ENCODE measurements at places on chromosomes 11 and 22.

DNA sequence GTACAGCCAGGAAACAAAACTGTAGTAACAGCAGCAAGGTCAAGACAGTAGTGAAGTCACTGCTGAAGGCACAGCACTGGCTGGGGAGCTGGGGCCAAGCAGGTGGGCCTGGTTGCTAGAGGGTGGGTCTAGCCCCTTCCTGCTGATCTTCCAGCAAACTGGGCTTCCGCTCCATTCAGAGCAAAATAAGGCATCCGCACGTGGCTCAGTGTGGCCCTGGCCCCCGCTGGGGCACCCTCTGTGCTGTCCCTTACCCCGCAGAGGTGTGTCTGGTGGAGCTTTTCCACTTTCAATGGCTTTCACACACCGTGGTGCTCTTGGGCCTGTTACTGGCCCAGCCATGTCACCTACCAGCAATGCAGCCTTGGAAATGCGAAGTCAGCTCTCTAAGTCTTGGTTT is 162.4 kb upstream of the B3GAT1 start:
- no peak for DNase-seq

DNA sequence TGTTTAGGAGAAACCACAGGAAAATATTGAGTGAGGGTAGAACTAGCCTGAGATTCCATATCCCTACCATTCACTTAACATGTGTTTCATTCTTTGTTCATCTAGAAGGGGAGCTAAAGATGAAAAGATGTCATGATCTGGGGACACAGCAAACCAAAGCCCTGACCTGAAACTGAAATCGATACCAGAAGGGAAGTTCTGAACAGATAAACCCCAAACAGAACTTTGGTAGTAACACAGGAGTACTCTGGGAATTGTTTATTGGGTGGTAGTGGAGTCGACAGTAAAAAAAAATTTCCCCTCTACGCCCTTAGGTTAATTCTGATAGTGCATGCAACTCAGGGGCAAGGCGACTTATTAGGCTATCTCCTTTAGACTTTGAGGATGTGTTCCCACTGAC is 27.2 kb downstream of the OR2AT4 start:
- DNase-seq, result no peak

DNA sequence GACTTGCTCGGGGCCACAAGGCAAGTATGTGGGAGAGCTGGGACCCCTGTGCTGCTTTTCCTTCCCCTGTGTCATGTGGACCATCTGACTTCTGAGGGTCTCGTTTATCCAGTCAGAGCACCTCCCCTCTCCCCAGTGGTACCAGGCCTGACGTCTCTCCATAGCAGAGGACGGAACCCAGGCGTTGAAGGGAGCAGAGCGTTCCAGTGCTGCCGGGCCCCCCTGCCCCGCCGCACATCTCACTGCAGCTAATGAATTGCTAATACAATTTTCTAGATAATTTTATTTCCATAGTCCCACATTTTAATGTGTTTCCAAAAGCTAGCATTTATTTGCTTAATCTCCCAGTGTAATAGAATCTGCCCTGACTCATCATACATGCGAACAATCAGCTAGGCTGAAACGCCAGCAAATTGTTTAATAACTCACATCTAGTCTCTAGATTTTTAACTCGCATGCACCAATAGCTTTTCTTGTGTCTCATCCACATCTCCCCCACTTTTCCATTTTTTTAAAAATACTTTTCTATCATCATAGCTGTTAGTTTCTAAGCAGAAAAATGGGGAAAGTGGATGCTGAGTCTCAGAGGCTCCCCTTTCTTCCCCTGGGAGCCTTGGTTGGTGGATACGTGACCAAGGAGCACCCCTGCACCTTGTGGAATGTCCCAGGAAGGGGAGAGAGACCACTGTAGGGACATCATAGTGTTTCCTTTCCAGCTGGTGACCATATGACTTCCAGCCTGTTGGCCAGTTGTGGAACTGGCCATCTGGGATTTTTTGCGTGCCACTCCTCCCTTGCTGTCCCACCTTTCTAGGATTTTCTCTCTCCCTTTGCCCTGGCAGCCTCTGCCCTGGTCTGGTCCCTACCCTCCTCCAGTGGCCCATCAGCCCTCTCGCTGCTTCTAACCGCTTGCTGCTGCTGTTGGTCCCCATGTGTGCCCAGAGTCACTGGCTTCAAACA is 58.6 kb upstream of the NNMT start:
- DNase-seq, result no peak

GRCh38 chr11:61736310-61736709 is 16.1 kb upstream of the MYRF start:
- DNase-seq, result no peak

DNA sequence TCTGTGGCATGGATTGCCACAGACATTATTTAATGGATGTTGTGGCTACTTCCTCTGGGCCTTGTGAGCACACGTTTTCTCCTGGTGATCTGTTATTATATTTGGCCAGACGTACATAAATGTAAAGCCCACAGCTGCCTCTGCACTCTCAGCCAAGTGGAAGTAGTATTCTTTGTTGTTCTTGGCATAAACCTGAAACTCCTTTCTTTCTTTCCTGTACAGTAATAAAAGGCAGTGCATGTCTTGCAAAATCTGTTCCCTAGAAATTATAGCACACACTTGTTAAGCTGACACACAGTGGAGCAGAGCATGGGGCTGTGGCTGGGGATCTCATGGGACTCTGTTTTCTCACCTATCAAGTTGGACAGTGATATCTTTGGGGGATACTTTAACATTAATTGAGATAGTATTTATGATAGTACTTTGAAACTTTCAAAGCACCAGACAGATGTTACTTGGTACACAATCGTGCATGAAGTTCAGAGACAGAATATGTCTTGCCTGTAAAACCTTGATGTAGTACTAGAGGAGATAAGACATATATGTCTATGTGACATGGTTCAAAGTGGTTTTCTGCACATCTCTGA is 20.9 kb downstream of the PANX1 start:
- DNase-seq, result no peak

Measured in stimulated activated CD4-positive, alpha-beta T cell treated with anti-CD3 and anti-CD28 coated beads, Interleukin-4, amount 100 ng/mL, for 4 hours (primary cell).